Activated naive CD4-positive, alpha-beta T cell treated with anti-CD3 and anti-CD28 coated beads, Interleukin-2, amount 10 ng/mL, durations not matched to agents 5 hours and 36 hours (primary cell): ENCODE measurements at places on chromosomes 1 and 21. TPM values are rescaled to one million over a fixed set of nuclear protein-coding genes. Genes with fewer than 3 reads are reported as not detected.

The HOOK1 gene
- 15.3 TPM for total RNA-seq

The NCAM2 gene
- not detected for total RNA-seq

The KHDRBS1 gene
- 156 TPM for total RNA-seq

The LHX8 gene
- total RNA-seq: not detected

The FAM110D gene
- not detected for total RNA-seq

The KRTAP10-2 gene
- not detected for total RNA-seq

The KRTAP12-2 gene
- not detected for total RNA-seq

The CFHR2 gene
- not detected for total RNA-seq

The PDC gene
- total RNA-seq: not detected

The KRTAP13-2 gene
- not detected for total RNA-seq

The REN gene
- not detected for total RNA-seq

The CYP4A11 gene
- total RNA-seq: not detected

The TMPRSS2 gene
- not detected for total RNA-seq

The MEAF6 gene
- 68.4 TPM for total RNA-seq

The POMGNT1 gene
- 31.4 TPM for total RNA-seq

The PTGS2 gene
- total RNA-seq: not detected

The S100A12 gene
- not detected for total RNA-seq

The PLPPR5 gene
- not detected for total RNA-seq

The MIXL1 gene
- not detected for total RNA-seq

The HSD3B1 gene
- not detected for total RNA-seq

The PPIAL4G gene
- 1.0 TPM for total RNA-seq

The FMO5 gene
- total RNA-seq: 0.89 TPM

The TXNDC12 gene
- 45.8 TPM for total RNA-seq

The ANGPTL1 gene
- not detected for total RNA-seq

The LAMC1 gene
- not detected for total RNA-seq
